CD4-positive, alpha-beta memory T cell (primary cell): ENCODE measurements at places on chromosomes 6 and 20.

- no peak for DNase-seq
- H3K4me1 ChIP-seq, result peaks cover 7% of the 10 kb centered on the region
- no peak overlapping the region for H3K4me3 ChIP-seq
Measured at GRCh38 chr20:53149890-53150205, 177.7 kb downstream of the TSHZ2 start.

GRCh38 chr20:358891-359555 lies 12.1 kb downstream of the NRSN2 start:
- H3K4me3 ChIP-seq, result no peak overlapping the region
- DNase-seq, result no peak
- no peaks in the 10 kb centered on the region for H3K27me3 ChIP-seq
- H3K36me3 ChIP-seq, result no peaks in the 10 kb centered on the region
- H3K4me1 ChIP-seq, result peaks cover 6% of the 10 kb centered on the region

GRCh38 chr20:47741669-47742608 lies 43.3 kb downstream of the SULF2 start:
- H3K4me3 ChIP-seq, result no peak overlapping the region
- H3K27me3 ChIP-seq, result no peaks in the 10 kb centered on the region
- no peaks in the 10 kb centered on the region for H3K36me3 ChIP-seq
- no peak for DNase-seq
- H3K27ac ChIP-seq, result no peak overlapping the region
- no peaks in the 10 kb centered on the region for H3K4me1 ChIP-seq

- no peak overlapping the region for H3K27ac ChIP-seq
- H3K27me3 ChIP-seq, result no peaks in the 10 kb centered on the region
- no peaks in the 10 kb centered on the region for H3K36me3 ChIP-seq
- no peak for DNase-seq
Measured at GRCh38 chr6:3957321-3957720, 108.1 kb downstream of the FAM50B start.

DNA sequence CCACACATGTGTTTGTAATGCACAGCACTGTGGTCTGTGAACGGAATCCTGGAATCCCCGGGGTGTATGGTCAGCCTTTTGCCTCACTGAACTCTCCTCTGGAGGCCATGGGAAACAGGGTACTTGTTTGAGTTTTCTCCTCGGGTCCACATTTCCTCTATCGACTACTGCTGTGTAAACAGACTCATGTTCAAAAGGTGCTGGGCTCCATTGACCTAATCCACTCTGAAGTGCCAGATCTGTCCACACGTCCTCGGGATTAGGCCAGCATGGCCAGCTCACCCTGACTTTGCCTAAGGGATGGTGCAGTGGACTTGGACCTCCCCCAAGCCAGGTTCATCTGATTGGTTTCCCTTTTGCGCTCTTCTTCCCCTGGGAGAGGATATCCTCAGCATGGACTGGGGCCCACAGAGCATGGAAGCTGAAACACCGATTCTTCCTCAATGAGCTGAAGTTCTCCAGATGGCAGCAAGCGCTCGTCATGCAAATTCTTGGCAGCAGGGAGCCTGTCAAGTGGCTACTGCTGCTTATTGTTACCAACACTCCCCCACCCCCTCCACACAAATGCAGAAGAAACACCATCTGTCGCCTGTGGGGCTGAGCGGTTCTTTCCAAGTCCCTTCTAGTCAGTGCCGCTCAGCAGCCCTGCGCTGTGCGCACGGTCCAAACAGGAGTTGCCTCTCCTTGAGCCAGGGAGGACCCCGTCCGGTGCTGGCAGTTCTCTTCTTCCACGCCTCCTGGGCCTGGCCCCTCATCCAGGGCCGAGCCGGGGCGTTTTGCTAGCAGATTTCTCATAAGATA lies 292.6 kb upstream of the MARCKS start:
- no peak for DNase-seq
- no peak overlapping the region for H3K27ac ChIP-seq
- no peaks in the 10 kb centered on the region for H3K4me1 ChIP-seq
- no peaks in the 10 kb centered on the region for H3K27me3 ChIP-seq
- H3K4me3 ChIP-seq, result no peak overlapping the region

DNA sequence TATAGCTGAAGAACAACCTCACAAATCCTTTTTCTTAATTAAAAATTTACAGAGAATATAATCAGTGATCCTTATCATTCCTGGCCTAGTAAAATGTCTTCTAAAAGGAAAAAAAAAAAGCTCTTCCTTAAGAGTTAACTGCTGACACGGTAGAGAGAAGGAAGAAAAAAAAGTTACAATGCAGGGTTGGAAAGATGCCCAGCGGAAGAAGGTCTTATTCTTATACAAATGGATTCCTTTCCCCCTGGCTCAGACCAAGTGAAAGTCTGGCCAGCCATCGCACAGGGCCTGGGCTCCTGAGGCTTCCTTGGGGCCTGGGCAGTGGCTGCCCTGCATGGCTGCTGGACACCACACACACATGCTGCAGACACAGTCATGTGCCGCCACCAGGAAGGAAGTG lies 688.6 kb downstream of the TENT5A start:
- no peaks in the 10 kb centered on the region for H3K27me3 ChIP-seq
- H3K36me3 ChIP-seq, result no peaks in the 10 kb centered on the region
- no peak for DNase-seq

DNA sequence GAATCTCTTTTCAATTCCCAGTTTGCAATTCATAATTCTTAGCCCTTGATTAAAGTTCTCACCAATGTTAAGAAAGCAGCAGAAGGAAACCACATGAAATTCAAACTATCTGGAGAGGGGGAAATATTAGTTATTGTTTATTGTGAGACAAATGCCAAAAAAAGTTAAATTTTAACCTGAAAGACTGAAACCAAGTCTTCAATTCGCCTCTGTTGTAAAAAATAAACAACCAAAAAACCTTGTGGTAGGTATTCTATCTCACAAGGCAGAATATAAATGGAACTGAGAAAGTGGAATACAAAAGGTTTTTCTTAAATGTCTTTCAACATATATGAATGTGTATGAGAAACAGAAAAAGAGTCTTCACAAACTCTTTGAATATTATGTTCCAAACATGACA lies 24.8 kb downstream of the TMX4 start:
- H3K27ac ChIP-seq, result no peak overlapping the region
- H3K36me3 ChIP-seq, result peaks cover 45% of the 10 kb centered on the region
- H3K27me3 ChIP-seq, result no peaks in the 10 kb centered on the region
- no peak for DNase-seq
- no peaks in the 10 kb centered on the region for H3K4me1 ChIP-seq
